ENCODE measurements at places on chromosomes 6 and 20.

GRCh38 chr20:17878069-17878911, 90.3 kb downstream of the SNX5 start:
- DNase-seq, result no peak

- peak; percentile 48 for DNase-seq
Observed at GRCh38 chr6:163956571-163957407, 542.3 kb downstream of the QKI start.

DNA sequence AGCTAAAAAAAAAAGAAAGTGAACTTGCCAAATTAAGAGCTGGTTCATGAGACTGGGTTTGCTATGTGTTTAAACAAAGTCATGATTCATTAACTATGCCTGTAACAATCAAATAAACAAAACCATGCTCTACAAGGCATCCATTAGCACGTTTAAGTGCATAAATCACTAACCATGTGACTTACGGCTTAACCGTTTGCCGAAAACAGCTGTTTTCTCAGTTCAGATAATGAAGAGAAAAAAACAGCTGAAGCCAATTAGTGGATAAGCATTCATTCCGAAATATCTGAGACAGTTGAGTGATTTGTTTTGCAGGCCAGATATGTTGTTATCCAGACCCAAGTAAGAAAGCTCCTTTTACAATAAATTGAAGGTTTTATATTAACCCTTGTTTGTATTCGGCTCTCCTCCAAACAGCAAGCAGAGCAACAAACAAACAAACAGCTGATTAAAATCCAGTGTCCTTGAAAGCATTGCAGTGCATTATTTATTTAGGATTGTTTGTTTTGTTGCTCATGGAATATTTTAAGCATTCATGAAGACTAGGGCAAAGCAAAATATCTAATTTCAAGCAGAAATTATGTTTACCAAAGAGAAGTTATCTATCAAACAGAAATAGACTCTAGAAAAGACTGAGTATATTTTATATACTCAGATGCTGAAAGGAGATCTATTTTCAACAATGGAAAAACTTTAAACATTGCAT, 343.5 kb downstream of the RFPL4B start:
- peak; percentile 94 for DNase-seq

DNA sequence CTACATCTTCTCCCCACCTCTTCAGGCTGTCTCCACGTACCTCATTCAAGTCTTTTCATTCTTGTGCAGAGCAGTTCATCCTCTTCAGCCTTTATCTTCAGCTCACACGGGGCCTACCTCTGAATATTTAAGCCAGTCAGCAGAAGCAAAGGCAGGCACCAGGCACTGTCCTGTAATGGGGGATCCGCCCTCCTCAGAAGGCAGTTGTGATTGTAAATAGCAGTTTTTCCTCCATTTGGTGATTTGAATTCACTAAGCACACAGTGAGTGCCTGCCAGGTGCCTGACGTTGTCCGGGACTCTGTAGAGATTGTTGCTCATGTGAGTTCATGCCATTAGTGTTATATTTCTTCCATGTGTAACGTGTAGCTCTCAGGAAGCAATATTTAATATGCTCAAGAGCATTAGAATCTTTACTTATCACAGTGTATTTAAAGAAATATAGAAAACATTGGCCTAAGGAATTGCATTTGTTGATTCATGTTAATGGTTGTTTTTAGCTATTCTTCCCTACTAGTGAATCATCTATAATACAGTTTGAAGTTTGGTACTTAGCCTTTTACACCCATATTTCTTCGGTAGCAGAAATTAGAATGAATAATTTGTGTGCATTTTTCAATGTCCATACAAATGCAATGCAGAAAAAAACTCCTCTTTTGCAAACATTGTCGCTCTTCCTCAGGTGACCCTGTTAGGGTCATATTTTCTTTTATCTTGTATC, 17.9 kb downstream of the BPHL start:
- DNase-seq, result no peak

DNA sequence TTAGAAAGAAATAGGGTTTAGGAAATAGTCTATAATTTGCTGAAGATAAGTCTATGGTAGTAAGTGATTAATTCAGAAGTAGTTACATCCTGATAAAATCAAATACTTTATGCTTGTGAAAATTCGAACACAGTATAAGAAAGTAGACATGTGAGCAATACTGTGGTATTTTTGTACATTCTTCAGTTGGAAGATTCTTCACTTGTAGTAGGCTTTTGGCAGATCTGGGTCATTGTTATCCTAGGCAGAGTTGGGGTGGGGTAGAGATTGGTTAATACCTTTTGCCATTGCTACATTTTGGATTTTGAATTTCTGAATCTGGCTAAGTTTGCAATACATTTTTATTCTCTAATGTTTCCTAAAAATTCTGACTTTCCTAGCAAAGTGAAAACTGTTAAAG, 197.5 kb downstream of the BCKDHB start:
- no peak for DNase-seq

DNA sequence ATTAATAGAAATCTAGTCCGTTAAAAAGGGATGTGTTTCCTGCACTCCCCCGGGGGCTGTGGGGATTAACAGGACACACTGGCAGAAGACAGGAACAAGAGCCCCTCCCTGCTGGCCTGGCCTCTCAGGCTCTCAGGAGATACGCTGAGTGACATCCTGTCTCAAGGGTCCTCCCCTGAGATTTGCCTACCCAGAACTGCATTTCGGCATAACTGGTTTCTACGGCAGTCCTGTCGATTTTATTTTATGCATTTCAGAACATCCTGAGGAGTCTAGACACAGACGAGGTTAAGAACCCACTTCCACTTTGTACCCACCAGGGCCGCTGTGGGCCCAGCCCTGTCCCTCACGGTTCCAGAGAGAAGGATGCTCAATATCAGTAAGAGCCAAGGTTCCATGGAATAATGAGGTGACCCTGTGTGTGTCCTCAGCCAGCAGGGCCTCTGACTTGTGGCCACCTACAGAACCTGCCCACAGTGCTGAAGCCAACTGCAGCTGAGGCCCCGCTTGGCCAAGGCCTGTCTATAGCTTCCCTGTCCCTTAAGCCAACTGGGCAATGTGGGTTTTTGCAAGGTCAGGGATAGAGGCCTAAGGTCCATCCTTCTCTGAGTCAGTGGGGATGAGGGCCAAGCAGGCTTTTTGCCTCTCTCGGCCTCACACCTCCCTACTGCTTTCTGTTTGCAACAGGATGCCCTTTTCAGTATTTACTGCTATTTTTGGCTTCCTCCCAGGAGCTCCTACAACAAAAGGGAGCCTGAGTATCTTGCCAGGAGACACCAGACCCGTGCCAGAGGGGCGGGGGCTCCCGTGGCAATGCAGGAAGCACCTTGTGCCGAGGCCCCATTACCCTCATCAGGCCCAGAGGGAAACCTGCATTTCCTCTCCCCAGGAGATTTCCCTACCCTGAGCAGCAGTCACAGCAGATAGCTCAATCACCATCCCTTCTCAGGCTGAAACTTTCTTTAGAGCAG, 14.7 kb downstream of the UQCC2 start:
- no peak for DNase-seq

DNA sequence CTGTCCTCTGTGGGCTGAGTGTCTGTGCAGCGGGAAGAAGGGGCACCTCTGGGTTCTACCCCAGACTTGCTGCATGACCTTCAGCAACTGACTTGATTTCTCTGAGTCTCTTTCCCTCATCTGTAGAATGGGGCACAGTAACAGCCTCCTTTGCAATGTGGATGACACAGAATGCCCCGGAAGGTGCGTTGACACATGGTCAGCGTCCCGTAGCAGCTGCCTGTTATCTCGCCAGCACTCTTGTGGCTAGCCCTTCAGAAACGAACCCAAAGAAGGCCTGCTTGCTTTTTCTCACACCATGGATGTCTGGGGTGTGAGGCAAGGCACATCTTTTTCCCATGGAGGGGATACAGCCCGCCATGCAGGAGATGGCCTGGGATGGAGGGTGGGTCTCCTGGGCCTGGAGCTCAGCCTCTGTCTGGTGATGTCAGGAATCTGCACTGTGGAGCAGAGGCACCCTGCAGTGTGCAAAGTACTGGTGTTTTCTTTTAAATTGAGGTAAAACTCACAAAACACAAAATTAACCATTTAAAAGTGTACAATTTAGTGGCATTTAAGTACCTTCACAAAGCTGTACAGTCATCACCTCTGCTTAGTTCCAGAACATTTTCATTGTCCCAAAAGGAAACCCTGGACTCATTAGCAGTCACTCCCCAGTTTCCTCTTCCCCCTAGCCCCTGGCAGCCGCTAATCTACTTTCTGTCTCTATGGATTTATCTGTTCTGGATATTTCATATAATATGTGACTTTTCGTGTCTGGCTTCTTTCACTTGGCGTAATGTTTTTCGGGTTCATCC, 59.8 kb upstream of the FAM83D start:
- DNase-seq, result no peak

- no peak for DNase-seq
Observed at GRCh38 chr20:64256282-64256935, 861 bp downstream of the PCMTD2 start.

GRCh38 chr6:5190507-5190906, 70.2 kb downstream of the LYRM4 start:
- peak; percentile 45 for DNase-seq

DNA sequence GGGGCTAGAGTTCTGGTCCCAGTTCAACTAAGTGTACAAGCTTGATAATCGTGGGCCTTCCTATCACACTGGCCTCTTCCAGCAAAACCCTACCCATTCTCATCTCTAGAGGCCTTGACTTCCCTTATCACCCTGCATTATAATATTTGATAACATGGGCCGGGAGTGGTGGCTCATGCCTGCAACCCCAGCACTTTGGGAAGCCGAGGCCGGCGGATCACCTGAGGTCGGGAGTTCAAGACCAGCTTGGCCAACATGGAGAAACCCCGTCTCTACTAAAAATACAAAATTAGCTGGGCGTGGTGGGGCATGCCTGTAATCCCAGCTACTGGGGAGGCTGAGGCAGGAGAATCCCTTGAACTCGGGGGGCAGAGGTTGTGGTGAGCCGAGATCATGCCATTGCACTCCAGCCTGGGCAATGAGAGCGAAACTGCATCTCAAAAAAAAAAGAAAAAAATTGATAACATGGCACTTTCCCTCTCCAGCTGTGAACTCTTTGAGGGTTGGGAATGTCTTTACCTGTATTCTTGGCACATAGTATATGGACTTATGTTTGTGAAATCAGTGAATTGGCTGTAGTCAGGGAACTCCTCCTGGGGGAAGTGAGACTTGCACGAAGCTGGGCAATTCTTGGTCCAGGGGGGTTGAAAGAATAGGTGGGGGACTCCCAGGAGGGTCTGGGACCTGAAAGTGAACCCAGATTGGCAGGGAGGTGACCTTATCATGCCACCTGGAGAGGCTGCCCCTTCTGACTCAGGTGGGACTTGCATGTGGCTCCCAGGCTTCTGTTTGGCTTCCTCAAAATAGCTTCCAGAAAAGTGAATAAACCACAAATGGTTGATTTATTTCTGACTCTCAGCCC, 915 bp upstream of the C6orf47 start:
- no peak for DNase-seq
